ENCODE measurements at places on chromosomes 4 and X.
A peak's percentile ranks its signal among the peaks of the same experiment; 100 is the strongest.

- DNase-seq: no peak
These were observed 51.4 kb downstream of the OTC start for GRCh38 chrX:38403834-38404233.

GRCh38 chr4:113996599-113997177, 17.2 kb upstream of the ARSJ start:
- no peak for DNase-seq

DNA sequence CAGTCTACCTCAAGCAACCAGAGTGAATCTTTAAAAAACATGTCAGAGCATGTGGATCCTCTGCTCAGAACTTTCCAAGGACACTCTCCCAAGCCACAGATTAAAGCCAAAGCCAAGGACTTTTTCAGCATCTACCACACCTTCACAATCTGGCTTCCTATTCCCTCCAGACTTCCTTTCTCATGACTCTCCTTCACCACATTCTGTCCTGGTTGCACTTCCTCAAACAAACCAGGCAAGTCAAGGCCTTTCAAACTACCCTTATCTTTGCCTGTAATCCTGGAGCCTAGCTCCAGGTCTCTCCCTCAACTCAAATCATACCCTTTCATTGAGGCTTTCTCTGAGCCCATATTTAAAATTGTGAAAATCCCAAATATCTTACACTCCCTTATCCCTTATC, 191.6 kb upstream of the GALNTL6 start:
- no peak for DNase-seq

GRCh38 chr4:13656569-13657405, 29.3 kb upstream of the BOD1L1 start:
- peak; percentile 88 for DNase-seq

- no peak for DNase-seq
These were observed 74.5 kb upstream of the EOLA2 start for GRCh38 chrX:150012647-150013381.

DNA sequence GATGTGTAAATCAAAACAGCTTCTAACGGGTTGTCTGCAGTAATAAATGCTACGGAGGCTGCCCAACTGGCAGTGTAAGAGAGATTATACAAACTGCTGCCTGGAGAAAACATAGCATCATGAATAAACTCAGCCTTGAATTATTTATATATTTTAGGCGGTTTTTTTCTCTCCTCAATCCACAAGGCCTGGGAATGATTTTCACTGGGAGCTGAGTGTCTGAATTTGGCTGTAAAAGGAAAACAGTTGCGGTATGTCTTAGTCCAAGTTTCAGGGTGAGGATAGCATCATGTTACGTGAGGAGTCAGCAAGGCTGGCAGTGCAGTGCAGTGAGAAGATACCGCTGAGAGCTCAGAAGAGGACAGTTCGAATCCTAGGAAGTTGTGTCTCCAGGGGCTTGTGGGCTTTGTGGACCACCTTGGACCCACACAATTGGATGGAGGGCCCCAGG, 291.5 kb upstream of the BOD1L1 start:
- no peak for DNase-seq

- no peak for DNase-seq
These were observed 114.5 kb downstream of the IRF2 start for GRCh38 chr4:184359888-184360287.

- DNase-seq: no peak
These were observed 37.9 kb upstream of the FGFBP2 start for GRCh38 chr4:16000708-16001483.

- no peak for DNase-seq
These were observed 72.4 kb downstream of the YIPF6 start for GRCh38 chrX:68571292-68571609.

- DNase-seq: no peak
These were observed 160.9 kb upstream of the GIMD1 start for GRCh38 chr4:106529348-106530023.

- no peak for DNase-seq
These were observed 67.5 kb upstream of the SH3RF1 start for GRCh38 chr4:169338241-169338640.

DNA sequence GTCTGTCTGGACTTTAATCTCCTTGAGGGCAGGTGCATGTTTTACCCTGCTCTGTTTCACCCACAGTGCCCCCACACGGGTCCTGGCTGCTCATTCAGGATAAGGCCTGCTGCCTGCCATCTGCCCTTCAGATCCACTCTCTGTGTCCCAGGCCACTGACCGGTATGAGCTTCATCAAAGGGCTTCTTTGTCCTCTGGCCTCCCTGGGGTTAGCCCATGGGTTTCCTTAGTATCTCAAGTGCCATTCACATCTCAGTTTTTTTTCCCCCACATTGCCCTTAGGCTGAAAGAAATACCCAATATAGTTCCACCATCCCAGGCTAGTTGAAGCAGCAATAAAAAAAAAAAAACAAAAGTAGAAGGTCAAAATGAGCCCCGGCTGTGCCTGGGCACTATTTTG, 9.3 kb downstream of the CD99L2 start:
- peak; percentile 33 for DNase-seq

GRCh38 chrX:154739952-154740465, 10.9 kb downstream of the GAB3 start:
- DNase-seq: no peak

DNA sequence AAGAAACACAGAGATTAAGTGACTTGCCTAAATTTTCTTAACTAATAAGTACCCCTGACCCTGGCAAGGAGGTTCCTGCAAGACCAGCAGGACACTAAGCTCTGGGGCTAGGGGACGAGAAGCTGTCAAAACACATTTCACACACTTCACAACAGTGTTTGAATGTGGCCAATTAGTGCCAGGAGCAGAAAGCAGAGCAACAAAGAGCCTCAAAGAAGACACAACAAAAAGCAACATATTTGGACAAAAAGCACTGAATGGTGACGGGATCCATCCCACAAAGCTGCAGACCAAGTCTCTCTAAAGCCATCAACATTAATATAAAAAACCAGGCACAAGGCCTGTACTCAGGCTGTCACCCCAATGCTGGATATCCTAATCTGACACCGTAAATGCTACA, 361.9 kb upstream of the RASGEF1B start:
- no peak for DNase-seq

GRCh38 chr4:1356181-1356998, 9.4 kb downstream of the UVSSA start:
- DNase-seq: peak; percentile 75

- DNase-seq: peak; percentile 69
These were observed 739 bp downstream of the LARP1B start for GRCh38 chr4:128061566-128062536.

DNA sequence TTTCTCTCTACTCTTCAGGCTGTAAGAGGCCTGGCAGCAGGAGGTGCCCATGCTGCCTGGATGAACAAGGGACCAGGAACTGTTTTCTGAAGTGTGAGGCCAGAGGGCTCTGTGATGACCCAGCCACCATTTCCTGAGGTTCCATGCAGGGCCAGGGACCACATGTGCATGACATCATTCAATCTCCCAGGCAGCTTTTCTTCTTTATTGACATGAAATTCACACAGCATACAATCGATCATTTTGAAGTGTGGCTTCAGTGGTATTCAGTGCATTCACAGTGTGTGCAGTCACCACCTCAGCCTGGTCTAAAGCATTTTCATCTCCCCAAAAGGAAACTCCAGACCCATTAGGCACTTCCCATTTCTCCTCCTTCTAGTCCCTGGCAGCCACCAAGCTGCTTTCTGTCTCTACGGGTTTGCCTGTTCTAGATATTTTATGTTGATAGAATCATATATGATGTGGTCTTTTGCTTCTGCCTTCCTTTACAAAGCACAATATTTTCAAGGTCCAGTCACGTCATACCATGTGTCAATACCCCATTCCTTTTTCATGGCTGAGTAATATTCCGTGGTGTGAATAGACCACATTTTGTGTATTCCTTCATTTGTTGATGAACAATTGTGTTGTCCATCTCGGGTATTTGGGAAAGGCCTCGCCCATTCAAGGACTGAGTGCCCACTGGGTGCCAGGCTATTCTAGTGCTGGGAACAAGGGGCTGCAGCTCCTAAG, 93.1 kb downstream of the PSAPL1 start:
- no peak for DNase-seq

Measured in head of caudate nucleus (tissue), 42 donors.